Activated T-cell treated with anti-CD3 and anti-CD28 coated beads, Interleukin-2, amount 50 U/mL, for 48 hours (primary cell): ENCODE measurements at places on chromosomes 5 and 9.

DNA sequence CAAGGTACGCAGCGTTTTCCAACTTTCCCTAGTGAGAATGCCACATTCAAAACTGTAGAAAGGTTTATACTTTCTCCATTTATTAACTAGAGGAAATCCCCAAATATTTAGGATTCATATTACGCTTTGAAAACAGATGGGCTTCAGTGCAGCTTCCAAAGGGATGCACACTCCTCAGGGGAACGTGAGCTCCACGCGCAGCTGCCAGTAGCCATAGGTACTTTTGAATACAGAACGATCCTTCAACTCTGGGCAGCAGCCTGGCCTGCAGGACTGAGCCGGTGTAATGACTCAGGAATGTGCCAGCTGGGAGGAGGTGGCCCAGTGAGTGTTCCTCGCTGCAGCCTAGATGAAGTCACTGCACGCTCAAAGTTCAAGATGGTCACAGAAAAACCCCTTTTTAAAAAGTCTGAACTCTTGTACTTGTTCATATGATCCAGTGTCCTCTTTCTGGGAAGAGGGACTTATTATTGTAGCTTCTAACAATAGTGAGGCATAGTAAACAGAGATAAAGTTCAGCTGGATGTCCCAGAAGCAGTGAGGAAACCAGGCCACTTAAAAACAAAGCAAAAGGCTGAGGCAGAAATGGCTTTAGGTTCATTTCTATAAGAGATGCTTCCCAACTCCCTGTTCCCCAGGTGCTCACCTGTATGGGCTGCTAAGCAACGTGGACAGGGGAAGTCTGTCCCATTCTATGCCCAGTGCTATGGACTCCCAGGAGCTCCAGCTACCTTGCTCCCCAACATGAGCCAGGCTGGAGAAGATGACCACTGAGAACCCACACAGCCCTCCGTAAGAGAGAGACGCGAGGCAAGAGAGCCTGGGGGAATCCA, 130.0 kb downstream of the LHFPL2 start:
- no peak for DNase-seq

DNA sequence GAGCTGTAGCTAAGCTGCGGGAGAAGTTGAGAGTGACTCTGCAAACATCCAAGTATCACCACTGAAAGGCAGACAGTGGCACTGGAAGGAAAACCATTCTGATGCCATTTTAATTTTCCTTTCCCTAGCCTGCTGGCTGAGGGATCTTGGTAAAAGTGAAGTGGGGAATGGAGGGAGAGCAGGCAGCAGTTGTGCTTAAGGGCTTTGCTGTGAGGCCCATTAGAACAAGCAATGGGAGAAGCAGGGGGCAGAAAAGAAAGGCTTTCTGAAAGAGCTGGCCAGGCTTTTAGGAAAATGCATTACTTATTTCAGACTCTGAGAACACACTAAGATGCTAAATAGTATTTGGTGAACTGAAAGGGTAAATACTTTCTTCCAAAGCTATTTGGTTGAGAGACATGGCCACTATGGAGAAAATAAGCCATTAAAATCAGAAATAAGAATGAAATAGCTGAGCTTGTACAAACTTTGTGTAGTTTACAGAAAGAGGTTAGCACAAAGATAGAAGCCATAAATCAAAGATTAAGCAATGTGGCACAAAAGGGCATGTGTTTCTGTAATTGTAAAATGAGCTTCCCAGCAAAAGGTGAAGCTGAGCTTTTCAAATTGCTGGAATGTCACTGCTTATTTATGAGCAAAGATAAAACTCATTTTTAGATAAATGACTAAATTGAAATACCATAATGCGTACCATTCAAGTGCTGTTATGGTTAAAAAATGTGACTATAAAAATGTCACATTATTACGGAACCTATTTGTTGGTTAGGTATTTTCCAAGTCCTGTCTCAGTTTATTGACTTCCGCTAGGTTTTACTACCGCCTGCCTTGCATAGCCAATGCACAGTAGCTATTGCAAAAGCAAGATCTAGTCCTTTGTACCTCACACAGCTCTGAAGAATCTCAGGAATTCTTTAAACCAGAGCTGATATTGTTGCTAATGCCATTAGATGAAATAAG, 20.8 kb downstream of the SNCAIP start:
- DNase-seq = no peak

DNA sequence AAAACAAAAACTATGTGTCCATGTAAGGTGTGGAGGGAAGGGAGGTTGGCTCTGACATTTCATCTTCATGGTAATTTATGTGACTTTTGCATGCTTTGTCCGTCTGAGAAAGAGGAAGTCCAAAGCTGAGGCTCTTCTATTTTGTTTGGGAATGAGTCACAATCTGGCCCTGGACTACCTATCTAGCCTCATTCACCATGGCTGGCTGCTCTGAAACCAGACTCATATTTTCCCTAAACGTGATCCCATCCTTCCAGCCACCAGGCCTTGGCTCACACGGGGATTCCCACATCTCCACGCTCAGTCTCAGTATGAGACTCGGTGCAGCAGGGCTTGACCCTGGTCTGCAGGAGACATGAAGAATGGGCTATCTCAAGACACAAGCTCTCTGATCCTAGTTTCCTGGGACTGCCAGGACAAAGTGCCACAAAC, 672.8 kb downstream of the ACTL7B start:
- no peak for DNase-seq

- DNase-seq = no peak
Observed at GRCh38 chr5:31995714-31996113, 178.4 kb downstream of the GOLPH3 start.

DNA sequence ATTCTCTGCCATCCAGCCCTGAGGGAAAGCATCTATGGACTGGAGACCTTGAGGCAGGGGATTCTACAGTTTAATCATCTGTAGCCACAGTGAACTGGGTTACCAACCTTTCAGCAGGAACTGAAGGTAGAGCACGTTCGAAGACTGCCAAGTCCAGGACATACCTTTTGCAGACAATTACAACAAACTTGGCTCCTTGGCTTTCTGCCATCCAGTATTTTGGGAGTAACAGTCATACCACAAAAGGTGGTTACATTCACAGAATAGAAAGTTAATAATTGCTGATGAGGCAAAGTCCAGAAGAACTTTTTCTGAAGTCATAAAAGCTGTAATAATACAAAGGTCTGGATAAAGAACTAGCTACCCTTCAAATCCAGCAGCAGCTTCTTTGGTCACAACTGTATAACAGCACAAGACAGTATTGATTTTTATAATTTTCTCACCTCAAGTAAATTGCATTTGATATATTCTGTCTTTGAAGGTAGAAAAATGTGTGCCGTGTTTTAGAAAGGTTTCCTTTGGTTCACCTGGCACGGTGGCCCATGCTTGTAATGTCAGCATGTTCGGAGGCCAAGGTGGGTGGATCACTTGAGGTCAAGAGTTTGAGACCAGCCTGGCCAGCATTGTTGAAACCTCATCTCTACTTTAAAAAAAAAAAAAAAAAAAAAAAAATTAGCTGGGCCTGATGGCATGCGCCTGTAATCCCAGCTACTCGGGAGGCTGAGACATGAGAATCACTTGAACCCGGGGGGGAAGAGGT, 236.6 kb downstream of the NR3C1 start:
- no peak for DNase-seq

- no peak for DNase-seq
Observed at GRCh38 chr5:75405296-75405695, 68.3 kb downstream of the HMGCR start.

DNA sequence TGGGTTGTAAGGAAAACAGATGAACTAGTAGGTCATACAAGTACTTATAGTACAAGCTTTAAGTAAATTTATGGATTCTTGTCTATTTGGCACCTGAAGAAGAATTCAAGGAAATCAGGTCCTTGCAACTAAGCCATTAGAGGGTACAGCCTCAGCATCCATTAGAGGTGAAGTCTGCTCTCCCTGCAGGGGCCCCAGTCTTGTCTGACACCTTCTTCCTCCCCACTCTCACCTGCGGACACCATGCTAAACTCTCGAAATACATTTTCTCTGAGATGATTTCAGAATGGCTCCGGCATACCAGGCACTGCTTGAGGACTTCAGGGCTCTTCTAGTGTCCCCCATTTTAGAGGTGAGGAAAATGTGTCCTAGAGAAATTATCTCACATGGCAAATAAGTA, 137.9 kb downstream of the GNAQ start:
- no peak for DNase-seq

GRCh38 chr5:15441433-15442192, 58.4 kb upstream of the FBXL7 start:
- DNase-seq = no peak

DNA sequence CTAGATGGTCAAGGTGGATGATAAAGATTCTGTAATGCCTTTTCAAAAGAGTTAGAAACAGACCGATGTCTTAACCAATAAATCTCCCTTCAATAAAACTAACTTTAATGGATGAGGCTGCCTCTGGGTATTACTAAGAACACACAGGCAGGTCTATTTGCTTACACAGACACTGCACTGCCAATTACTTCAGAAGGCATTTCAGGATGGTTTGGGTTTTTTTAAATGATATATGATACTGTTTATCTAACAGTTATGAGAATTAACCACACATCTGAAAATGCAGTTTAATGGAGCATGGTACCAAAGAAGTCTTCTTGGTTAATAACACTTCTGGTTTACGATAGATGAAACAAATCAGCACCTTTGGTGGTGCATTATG, 367.9 kb upstream of the GRAMD2B start:
- no peak for DNase-seq

- DNase-seq = no peak
Observed at GRCh38 chr5:124736805-124737188, 9.6 kb downstream of the ZNF608 start.

DNA sequence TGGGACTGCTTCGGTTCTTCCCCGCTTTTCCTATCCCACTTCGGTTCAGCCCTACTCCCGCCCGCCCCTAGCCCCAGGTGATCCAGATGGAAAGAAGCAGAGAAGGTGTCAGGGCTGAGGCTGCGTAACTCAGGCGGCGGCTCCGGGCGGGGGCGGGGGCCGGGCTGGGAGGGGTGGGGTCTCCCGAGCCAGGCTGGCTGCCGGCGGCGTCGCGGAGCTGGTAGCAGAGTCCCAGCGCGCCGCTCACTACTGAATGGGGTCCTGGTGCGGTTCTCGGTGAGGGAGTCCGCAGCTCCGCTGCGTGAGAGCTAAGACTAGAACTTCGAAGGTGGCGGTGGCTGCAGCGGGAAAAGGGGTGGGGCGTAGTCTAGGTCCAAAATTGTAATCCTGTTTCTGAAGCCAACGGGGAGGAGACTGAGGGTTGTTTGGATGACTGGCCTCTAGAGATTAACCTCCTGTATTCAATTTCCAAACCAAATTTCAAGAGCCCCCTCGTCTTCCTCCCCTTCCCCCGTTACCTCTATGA, 1.4 kb downstream of the PRR16 start:
- DNase-seq = peak; percentile 13

DNA sequence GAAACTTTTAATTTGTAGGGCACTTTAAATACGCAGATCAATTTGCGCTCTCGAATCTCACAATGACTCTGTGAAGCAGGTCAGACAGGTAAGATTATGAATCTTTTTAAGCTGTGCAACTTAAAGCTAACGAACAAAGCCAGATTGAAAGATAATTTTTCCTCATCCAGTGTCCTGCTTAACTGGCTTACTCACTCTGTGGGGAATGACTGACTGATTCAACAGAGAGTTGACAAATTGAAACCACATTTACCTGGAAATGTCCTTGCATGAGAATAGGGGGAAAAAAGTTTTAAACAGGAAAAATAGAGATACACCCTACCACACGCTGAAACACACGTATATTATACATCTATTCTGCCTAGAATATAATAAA, 187.9 kb downstream of the MAN2A1 start:
- no peak for DNase-seq
